ENCODE measurements at places on chromosomes 16 and 17. TPM values are rescaled to one million over a fixed set of nuclear protein-coding genes. Genes with fewer than 3 reads are reported as not detected.

ELAC2 gene
- total RNA-seq = 67.1 TPM

TAT gene
- not detected for total RNA-seq

DBF4B gene
- 43.8 TPM for total RNA-seq

ASGR1 gene
- total RNA-seq = 0.35 TPM

C1QTNF8 gene
- total RNA-seq = not detected

MMP2 gene
- not detected for total RNA-seq

MXRA7 gene
- 29.8 TPM for total RNA-seq

TM4SF5 gene
- not detected for total RNA-seq

RIPOR1 gene
- 14.3 TPM for total RNA-seq

GCGR gene
- total RNA-seq = not detected

OTOP2 gene
- total RNA-seq = not detected

CDR2L gene
- 0.32 TPM for total RNA-seq

CPHXL2 gene
- not detected for total RNA-seq

LLGL2 gene
- 15.7 TPM for total RNA-seq

CES5A gene
- not detected for total RNA-seq

SOCS7 gene
- total RNA-seq = 16.2 TPM

NACA2 gene
- total RNA-seq = not detected

NFE2L1 gene
- 80.8 TPM for total RNA-seq

VAT1L gene
- total RNA-seq = not detected

TMEM114 gene
- not detected for total RNA-seq

PTX4 gene
- not detected for total RNA-seq

TBC1D3E gene
- not detected for total RNA-seq

CCDC200 gene
- total RNA-seq = not detected

CACNA1H gene
- 0.37 TPM for total RNA-seq

HOXB2 gene
- total RNA-seq = 17.2 TPM

SUPT4H1 gene
- total RNA-seq = 63.3 TPM

PKD1 gene
- 60.1 TPM for total RNA-seq

RHBDL3 gene
- total RNA-seq = 0.29 TPM

CCL23 gene
- not detected for total RNA-seq

MYH3 gene
- 4.3 TPM for total RNA-seq

GAS2L2 gene
- total RNA-seq = not detected

DOK4 gene
- 4.7 TPM for total RNA-seq

CCDC182 gene
- not detected for total RNA-seq

GINS2 gene
- 49.3 TPM for total RNA-seq

SPIRE2 gene
- 0.80 TPM for total RNA-seq

CTRB1 gene
- total RNA-seq = not detected

TMEM88 gene
- 1.2 TPM for total RNA-seq

ARL5C gene
- not detected for total RNA-seq

MYH2 gene
- total RNA-seq = not detected

CFAP52 gene
- not detected for total RNA-seq

TMEM235 gene
- total RNA-seq = not detected

SDR42E2 gene
- 0.18 TPM for total RNA-seq

FBXO47 gene
- total RNA-seq = 0.18 TPM

PLCD3 gene
- total RNA-seq = 2.6 TPM

UNC13D gene
- total RNA-seq = 218 TPM

HAS3 gene
- 0.47 TPM for total RNA-seq

CACNA1G gene
- total RNA-seq = not detected
